ENCODE measurements at places on chromosomes 3 and 15. TPM values are rescaled to one million over a fixed set of nuclear protein-coding genes. Genes with fewer than 3 reads are reported as not detected.

Gene SLC24A1
- 10.1 TPM for total RNA-seq

Gene VGLL3
- total RNA-seq, result 0.88 TPM

Gene LYZL4
- total RNA-seq, result not detected

Gene P3H2
- total RNA-seq, result 0.03 TPM

Gene CNTN6
- not detected for total RNA-seq
